ENCODE measurements at places on chromosomes 13 and 19. TPM values are rescaled to one million over a fixed set of nuclear protein-coding genes. Genes with fewer than 3 reads are reported as not detected.

The TSSK6 gene
- total RNA-seq = 1.2 TPM

DNA sequence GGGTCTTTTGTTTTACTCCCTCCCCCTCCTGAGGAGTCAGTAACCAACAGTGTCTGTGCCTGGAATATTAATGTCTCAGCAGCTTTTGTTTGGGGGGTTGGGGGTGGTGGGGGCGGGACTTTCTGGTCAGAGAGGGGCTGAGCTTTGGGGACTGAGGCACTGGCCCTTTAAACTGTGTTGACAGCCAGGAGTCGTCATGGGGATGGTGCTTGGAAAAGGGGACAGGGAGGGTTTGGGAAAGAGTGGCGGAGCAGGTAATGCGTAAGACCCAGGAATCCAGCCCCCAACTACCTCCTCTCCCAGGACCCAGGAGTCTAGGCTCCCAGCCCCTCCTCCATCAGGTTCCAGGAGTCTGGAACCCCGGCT, 5.2 kb downstream of the CADM4 start:
- H3K27me3 ChIP-seq = peaks cover 16% of the 10 kb centered on the region
- H3K4me1 ChIP-seq = no peaks in the 10 kb centered on the region
- H3K27ac ChIP-seq = no peak overlapping the region
- H3K36me3 ChIP-seq = no peaks in the 10 kb centered on the region

DNA sequence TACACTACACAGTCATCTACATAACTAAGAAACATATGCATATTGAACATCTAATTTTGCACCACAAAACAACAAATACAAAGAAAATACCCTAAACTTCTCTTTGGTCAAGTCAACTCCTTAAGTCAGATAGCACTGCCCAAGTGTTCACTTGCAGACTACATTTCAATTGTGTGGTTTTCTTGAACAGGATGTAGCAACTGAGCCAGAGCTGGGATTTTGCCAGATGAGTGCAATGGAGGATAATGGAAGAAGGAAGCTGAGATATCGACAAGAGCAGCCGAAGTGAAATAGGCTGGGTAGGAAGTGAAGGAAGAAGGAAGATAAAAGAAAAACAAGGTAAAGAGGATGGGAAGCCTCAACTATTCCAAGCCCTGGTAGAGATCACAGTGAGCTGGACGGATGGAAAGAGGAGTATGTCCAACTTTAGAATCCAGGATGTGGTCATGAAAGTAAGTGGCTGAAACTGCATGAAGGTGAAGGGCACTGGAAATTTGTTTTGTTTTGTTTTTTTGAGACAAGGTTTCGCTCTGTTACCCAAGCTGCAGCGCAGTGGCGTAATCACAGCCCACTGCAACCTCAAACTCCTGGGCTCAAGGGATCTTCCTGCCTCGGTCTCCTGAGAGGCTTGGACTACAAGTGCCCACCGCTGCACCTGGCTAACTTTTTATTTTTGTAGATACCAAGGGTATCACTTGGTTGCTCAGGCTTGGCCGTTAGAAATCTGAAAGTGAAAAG, 15.0 kb downstream of the NUFIP1 start:
- H3K27ac ChIP-seq = no peak overlapping the region
- no peak for DNase-seq
- H3K27me3 ChIP-seq = no peaks in the 10 kb centered on the region
- H3K36me3 ChIP-seq = no peaks in the 10 kb centered on the region
- no peaks in the 10 kb centered on the region for H3K4me1 ChIP-seq

DNA sequence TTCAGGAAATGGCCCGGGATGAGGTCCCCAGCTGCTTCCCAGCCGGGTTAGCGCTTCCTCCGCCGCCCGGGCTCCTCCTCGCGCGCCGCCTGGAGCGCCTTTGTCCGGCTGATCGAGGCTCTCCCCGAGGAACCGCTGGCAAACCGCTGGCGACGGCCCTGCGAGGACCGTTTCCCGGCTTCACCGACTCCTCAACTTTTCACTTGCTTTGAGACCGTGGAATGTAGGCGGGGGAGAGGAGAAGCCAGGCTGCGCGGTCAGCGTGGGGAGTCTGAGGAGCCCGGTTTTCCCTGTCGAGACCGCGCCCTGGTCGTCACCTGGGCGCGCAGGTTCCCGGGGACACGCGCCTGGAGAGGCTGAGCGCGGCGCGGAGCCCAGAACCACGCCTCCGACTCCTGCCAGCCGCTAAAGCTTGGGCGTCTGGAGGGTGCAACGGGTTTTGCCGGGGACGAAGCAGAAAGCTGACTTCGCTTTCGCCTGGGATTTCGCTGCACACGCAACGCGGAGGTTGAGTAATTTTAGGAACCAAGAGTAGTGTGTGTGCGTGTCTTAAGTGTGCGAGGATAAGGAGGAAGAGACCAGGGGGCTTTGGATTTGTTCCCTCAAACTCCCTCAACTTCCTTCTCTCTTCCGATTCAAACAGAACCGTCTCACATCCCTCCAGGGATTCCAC, 7.3 kb upstream of the DGKH start:
- H3K36me3 ChIP-seq = no peaks in the 10 kb centered on the region
- peaks cover 16% of the 10 kb centered on the region for H3K27me3 ChIP-seq
- H3K4me1 ChIP-seq = peaks cover 23% of the 10 kb centered on the region
- DNase-seq = peak; percentile 29
- peak overlapping the region; percentile 61 for H3K4me3 ChIP-seq
- peak overlapping the region; percentile 80 for H3K27ac ChIP-seq

DNA sequence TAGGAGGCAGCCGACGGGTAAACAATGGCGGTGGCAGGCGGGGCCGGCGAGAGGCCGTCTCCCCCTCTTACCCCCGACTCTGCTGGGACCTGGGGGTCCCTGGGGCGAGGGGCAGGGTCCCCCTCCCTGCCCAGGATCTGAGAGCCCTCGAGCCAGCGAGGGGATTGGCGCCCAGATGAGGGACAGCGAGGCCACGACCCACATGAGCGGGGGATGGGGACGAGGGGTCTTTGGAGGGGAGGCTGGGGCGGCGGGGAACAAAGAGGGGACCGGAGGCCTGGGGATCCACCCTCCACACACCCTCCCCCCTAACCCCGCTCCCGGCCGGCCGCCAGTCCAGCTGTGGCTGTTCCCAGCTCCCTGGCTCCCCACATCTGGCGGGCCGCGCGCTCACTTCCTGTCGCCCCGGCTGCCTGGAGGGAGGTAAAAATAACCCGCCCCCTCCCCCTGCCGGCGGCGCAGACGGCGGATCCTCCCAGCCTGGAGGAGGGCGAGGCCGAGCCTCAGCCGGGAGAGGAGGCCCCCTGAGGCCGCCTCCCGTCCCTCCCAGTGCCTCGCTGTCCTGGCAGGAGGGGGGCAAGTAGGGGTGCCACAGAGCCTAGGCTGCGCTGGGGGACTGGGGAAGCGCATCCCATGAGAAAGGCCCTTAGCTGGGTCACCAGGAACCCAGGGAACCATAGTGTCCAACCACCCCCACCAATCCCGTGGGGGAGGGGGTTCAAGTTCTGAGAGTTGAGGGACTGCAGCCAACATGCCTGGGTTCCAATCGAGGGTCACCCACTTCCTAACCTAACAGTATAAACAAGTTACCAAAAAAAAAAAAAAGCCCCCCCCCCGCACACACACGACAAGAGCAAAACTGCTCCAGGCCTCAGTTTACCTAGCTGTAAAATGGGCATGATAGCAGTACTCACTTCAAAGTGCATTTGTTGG, 29.3 kb upstream of the NANOS3 start:
- H3K27me3 ChIP-seq = peaks cover 30% of the 10 kb centered on the region
- peak overlapping the region; percentile 96 for H3K27ac ChIP-seq
- H3K4me3 ChIP-seq = peak overlapping the region; percentile 60

The SMIM24 gene
- 38.6 TPM for total RNA-seq

GRCh38 chr13:48188131-48188530, 44.9 kb upstream of the ITM2B start:
- no peak for DNase-seq
- H3K27me3 ChIP-seq = no peaks in the 10 kb centered on the region
- no peak overlapping the region for H3K4me3 ChIP-seq
- H3K36me3 ChIP-seq = no peaks in the 10 kb centered on the region
- no peak overlapping the region for H3K27ac ChIP-seq
- H3K4me1 ChIP-seq = peaks cover 31% of the 10 kb centered on the region

DNA sequence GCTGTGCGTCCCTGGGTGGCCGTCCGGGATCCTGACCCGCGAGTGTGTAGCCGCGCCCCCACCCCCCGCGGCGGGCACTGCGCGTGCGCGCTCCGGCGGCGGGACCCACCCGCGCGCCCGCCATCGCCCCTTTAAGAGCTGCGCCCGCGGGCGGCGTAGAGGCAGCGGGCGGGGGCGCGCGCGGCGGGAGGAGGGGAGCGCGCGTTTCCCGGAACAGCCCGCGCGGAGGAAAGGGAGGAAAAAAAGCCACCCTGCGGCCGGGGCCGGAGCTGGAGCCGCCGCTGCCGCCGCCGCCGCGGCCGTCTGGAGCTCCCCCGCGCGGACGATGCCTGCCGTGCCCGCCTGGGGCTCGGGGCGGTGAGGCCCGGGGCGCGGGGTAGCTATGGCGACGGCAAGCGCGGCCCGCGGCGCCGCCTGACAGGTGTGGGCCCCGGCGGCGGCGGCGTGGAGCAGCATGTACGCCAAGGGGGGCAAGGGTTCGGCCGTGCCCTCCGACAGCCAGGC, at the start of gene SSBP4:
Gene SSBP4 (plus strand): TSS at position 204 of the 504 bp plus-strand sequence. CDS start 251 bp downstream, at position 455.
- peak; percentile 85 for DNase-seq
- H3K4me3 ChIP-seq = peak within 1 kb of the TSS; percentile 53
- peaks cover 93% of the 10 kb centered on the region for H3K4me1 ChIP-seq
- H3K27ac ChIP-seq = peak within 1 kb of the TSS; percentile 25
- no peaks in the 10 kb centered on the region for H3K36me3 ChIP-seq
- H3K27me3 ChIP-seq = peaks cover 22% of the 10 kb centered on the region

GRCh38 chr19:28607066-28607583, 605.8 kb downstream of the UQCRFS1 start:
- H3K36me3 ChIP-seq = no peaks in the 10 kb centered on the region
- peaks cover 25% of the 10 kb centered on the region for H3K4me1 ChIP-seq
- no peak overlapping the region for H3K27ac ChIP-seq
- DNase-seq = no peak
- no peak overlapping the region for H3K4me3 ChIP-seq
- H3K27me3 ChIP-seq = no peaks in the 10 kb centered on the region

DNA sequence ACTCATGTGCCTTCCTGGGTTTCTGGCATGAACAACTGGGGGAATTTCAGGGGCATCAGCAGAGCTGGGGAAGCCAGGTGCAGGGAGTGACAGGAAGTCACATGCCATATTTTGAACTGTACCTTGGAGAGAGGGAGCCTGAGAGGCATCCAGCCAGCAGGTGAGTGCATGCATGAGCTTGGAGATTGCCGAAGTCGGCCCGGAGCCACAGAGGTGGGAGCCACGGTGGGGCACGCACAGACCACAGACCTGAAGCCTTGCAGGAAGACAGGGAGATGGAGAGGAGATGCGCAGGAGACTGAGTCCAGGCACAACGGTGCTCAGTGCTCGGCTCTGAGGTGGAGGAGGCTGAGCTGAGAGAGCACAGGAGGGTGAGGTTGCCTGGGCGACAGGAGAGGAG, 55.1 kb downstream of the CDADC1 start:
- no peaks in the 10 kb centered on the region for H3K4me1 ChIP-seq
- H3K36me3 ChIP-seq = no peaks in the 10 kb centered on the region
- no peaks in the 10 kb centered on the region for H3K27me3 ChIP-seq
- no peak for DNase-seq
- H3K27ac ChIP-seq = peak overlapping the region; percentile 20
- H3K4me3 ChIP-seq = no peak overlapping the region

- no peak for DNase-seq
- no peaks in the 10 kb centered on the region for H3K36me3 ChIP-seq
Measured at GRCh38 chr13:48110931-48111721, 16.2 kb upstream of the MED4 start.

Measured in thymus (tissue), 14 donors.